ENCODE measurements at places on chromosomes 3 and 15. TPM values are rescaled to one million over a fixed set of nuclear protein-coding genes. Genes with fewer than 3 reads are reported as not detected.

Gene GCSAM
- 6.4 TPM for total RNA-seq

Gene KCNAB1
- not detected for total RNA-seq

Gene CCDC54
- total RNA-seq = not detected

Gene LMOD3
- total RNA-seq = not detected

Gene LRRC15
- total RNA-seq = 0.10 TPM

Gene PRR20G
- total RNA-seq = not detected

Gene TTLL13
- total RNA-seq = 0.31 TPM

Gene COLQ
- total RNA-seq = 1.9 TPM

Data from mononuclear cell (primary cell).